ENCODE measurements at places on chromosomes 13 and 19.
A peak's percentile ranks its signal among the peaks of the same experiment; 100 is the strongest.

- H3K36me3 ChIP-seq: no peaks in the 10 kb centered on the region
- no peaks in the 10 kb centered on the region for H3K27me3 ChIP-seq
- H3K4me3 ChIP-seq: no peak overlapping the region
- no peaks in the 10 kb centered on the region for H3K4me1 ChIP-seq
- DNase-seq: no peak
- H3K27ac ChIP-seq: no peak overlapping the region
Measured at GRCh38 chr13:77729502-77730221, 32.2 kb downstream of the SLAIN1 start.

GRCh38 chr13:28041501-28041900 lies 53.0 kb upstream of the URAD start:
- no peaks in the 10 kb centered on the region for H3K27me3 ChIP-seq
- H3K4me1 ChIP-seq: no peaks in the 10 kb centered on the region
- no peak for DNase-seq
- no peak overlapping the region for H3K4me3 ChIP-seq
- no peaks in the 10 kb centered on the region for H3K36me3 ChIP-seq

- DNase-seq: no peak
- H3K36me3 ChIP-seq: no peaks in the 10 kb centered on the region
- H3K4me1 ChIP-seq: peaks cover 12% of the 10 kb centered on the region
- no peak overlapping the region for H3K27ac ChIP-seq
- peaks cover 7% of the 10 kb centered on the region for H3K27me3 ChIP-seq
- H3K4me3 ChIP-seq: peak overlapping the region; percentile 71
Measured at GRCh38 chr19:50723735-50724521, 764 bp downstream of the CLEC11A start.

- H3K27ac ChIP-seq: no peak overlapping the region
- no peak overlapping the region for H3K4me3 ChIP-seq
- no peaks in the 10 kb centered on the region for H3K36me3 ChIP-seq
- DNase-seq: no peak
- H3K27me3 ChIP-seq: no peaks in the 10 kb centered on the region
Measured at GRCh38 chr19:5955636-5955935, 22.4 kb downstream of the RANBP3 start.

DNA sequence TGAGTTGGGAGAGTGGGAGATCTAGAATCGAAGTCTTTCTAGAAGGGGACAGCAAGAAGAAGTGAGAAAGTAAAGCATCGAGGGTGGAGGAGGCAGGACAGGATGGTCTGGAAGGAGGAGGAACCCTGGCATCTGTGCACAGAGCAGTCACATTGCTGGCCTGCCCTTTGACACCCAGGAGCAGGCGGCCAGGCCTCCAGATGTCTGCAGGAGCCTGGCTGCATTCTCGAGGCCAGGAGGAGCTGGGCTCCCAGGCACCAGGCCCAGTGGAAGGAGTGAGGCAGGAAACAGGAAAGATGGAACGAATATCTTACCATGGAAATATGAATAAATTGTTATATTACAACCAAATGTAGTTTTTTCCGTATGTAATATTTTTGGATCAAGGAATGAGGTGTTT lies 27.7 kb upstream of the ARGLU1 start:
- DNase-seq: no peak
- peaks cover 9% of the 10 kb centered on the region for H3K4me1 ChIP-seq
- no peaks in the 10 kb centered on the region for H3K27me3 ChIP-seq
- no peaks in the 10 kb centered on the region for H3K36me3 ChIP-seq
- H3K4me3 ChIP-seq: no peak overlapping the region
- no peak overlapping the region for H3K27ac ChIP-seq

GRCh38 chr19:41319500-41320184 lies 9.7 kb downstream of the CCDC97 start:
- peaks cover 32% of the 10 kb centered on the region for H3K4me1 ChIP-seq
- no peak overlapping the region for H3K27ac ChIP-seq
- H3K36me3 ChIP-seq: peaks cover 42% of the 10 kb centered on the region
- H3K4me3 ChIP-seq: no peak overlapping the region

DNA sequence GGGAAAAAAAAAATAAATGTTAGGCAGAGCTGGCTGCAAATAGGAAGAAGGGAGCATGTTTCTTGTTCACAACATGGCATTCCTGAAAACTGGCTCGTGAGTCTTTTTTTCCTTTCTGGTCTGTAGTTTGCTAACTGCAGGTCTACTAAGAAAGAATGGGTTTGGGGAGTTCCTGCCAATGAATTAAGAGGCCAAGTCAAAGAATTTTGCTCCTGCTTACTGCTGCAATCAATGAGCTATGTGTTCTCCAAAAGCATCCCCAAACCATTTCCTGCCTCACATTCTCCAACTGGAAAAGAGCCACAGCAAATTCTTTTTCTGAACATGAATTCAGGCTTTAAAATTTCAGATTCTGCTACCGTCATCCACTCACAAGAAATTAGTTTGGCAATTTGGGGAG lies 88.6 kb downstream of the DCT start:
- H3K36me3 ChIP-seq: no peaks in the 10 kb centered on the region
- no peaks in the 10 kb centered on the region for H3K4me1 ChIP-seq
- H3K4me3 ChIP-seq: no peak overlapping the region

DNA sequence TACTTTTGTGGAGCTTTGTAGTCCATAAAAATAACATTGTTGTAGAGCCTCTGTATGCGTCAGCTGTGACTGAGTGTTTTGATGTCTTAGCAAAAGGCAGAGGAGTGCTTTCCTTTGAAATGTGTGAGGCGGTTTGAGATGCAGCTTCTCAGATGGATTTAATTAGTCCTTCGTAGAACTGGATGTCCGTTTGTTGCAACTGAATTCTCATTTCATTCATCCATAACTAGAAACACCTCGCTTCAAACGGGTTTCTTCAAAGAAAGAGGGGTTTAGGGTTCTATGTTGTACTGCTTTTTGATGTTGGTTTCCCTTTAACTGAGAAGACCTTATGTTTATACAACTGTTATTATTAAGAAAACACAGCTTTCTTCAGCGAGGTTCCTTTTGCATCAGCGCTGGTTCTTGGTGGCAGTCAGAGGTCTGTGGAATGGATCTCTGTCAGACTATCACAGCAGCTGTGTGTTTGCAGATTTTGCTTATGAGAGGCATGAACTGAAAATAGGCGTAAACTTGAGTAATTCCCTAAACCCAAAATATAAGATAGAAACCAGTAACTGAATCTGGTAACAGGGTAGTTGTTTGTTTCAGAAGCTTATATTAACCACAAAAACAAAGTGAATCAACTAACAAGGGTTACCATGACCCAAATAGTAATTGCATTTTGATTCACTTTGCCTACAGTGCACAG lies 194.4 kb downstream of the GGACT start:
- DNase-seq: no peak
- no peak overlapping the region for H3K4me3 ChIP-seq
- H3K27ac ChIP-seq: no peak overlapping the region
- no peaks in the 10 kb centered on the region for H3K27me3 ChIP-seq

GRCh38 chr13:30158774-30159445 lies 148.4 kb downstream of the KATNAL1 start:
- H3K27me3 ChIP-seq: no peaks in the 10 kb centered on the region
- H3K27ac ChIP-seq: no peak overlapping the region
- no peak for DNase-seq
- no peaks in the 10 kb centered on the region for H3K36me3 ChIP-seq
- no peaks in the 10 kb centered on the region for H3K4me1 ChIP-seq

GRCh38 chr13:29589967-29590366 lies 5.5 kb downstream of the SLC7A1 start:
- no peak for DNase-seq
- no peaks in the 10 kb centered on the region for H3K36me3 ChIP-seq
- no peak overlapping the region for H3K4me3 ChIP-seq

GRCh38 chr19:35549174-35549788 lies 3.9 kb downstream of the TMEM147 start:
- H3K4me3 ChIP-seq: no peak overlapping the region
- no peak overlapping the region for H3K27ac ChIP-seq
- H3K36me3 ChIP-seq: peaks cover 3% of the 10 kb centered on the region

- H3K27ac ChIP-seq: no peak overlapping the region
- DNase-seq: no peak
- H3K4me1 ChIP-seq: no peaks in the 10 kb centered on the region
- no peak overlapping the region for H3K4me3 ChIP-seq
- H3K27me3 ChIP-seq: no peaks in the 10 kb centered on the region
Measured at GRCh38 chr13:99065235-99066015, 87.6 kb upstream of the DOCK9 start.

DNA sequence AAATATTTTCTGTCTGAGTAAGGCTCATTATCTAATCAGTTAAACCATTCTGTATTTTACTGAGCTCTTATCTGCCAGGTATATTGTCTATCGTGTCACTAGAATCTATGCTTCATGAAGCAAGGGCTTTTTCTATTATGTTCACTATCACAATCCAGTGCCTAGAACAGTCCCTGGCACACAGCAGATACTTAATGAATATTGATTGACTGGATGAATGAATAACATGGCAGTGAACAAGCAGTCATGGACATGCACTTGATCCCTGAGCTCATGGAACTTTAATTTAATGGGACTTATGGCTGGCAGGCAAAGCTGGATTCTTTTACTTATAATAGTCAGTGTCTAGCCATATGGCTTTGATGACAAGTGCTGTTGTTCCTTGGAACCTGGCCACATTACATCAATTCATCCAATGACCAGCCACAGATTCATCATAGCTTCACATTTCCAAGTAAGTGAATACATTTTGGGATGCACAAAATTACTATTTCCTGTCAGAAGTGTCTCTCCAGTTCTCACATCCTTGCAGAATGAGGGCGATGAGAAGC lies 214.8 kb downstream of the COG6 start:
- no peak for DNase-seq
- no peak overlapping the region for H3K4me3 ChIP-seq
- no peak overlapping the region for H3K27ac ChIP-seq
- H3K4me1 ChIP-seq: no peaks in the 10 kb centered on the region

DNA sequence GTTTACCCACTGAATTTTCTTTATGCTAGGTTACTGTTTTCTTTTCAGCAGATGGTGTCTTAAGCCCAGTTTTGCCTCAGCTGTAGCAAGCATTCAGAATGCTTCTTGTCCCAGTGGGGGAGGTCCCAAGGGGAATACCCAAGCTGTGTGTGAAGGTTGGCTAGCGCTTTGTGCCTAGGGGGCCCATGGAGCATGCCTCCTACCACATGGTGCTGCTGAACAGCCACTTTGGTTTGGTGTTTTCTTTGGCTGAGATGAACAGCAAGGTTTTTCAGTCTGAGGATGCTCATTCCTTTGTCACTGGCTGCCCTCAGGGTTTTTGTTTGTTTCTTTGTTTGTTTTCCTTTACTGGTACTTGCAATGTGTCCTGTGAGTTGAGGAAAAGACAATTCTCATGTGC lies 99.0 kb downstream of the PCDH20 start:
- H3K27ac ChIP-seq: no peak overlapping the region
- no peaks in the 10 kb centered on the region for H3K27me3 ChIP-seq
- DNase-seq: no peak
- H3K36me3 ChIP-seq: no peaks in the 10 kb centered on the region
- H3K4me3 ChIP-seq: no peak overlapping the region

DNA sequence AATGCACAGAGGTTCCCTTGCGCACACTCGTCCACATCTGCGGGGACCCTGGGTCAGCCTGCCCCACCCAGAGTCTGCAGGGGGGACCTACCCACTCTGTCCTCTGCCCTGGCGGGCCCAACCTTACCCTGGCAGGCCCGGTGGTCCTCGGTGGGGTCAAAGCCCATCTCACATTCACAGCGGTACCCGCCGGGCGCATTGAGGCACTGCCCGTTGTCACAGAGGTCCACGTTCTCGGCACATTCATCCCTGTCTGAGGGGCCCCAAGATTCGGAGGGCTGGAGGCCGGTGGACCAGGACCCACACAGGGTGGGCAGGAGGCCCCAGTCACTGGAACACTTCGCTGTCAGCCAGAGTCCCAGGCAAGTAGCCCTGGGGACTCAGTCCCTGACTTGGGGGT lies 38.5 kb downstream of the FBN3 start:
- no peaks in the 10 kb centered on the region for H3K27me3 ChIP-seq
- no peaks in the 10 kb centered on the region for H3K36me3 ChIP-seq
- H3K27ac ChIP-seq: no peak overlapping the region
- no peak for DNase-seq
- no peaks in the 10 kb centered on the region for H3K4me1 ChIP-seq

DNA sequence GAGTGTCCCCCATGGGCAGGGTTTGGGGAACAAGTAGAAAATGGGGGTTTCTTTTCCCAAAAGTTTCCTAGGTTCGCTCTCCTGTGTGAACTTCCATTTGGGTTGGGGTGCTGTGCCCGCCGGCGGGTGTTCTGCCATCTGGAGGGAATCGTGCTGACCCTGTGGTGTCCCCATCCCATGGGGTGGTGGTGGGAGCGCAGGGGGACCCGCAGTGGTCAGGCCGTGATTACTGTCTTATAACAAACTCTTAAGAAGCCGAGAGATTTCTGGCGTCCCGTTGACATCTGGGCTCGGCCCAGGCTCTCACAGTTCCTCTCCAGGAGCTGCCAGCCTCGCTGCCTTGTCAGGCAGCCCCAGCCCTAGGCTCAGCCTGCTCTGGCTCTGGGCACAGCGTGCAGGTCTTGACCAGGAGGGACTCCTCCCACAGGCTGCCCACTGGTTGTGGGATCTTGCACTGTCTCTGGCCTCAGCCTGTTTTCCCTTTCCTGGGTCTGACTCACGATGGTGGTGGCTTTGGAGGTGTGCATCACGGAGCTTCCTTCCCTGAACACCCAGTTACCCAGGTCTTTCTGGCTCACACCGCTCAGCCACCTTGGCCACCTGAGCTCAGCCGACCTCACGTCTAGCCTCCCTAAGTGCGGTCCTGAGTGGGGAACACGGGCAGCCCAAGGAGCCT lies 34.5 kb downstream of the PLEKHJ1 start:
- no peak overlapping the region for H3K27ac ChIP-seq
- H3K36me3 ChIP-seq: peaks cover 40% of the 10 kb centered on the region
